ENCODE measurements at places on chromosomes 4 and X. TPM values are rescaled to one million over a fixed set of nuclear protein-coding genes. Genes with fewer than 3 reads are reported as not detected.
A peak's percentile ranks its signal among the peaks of the same experiment; 100 is the strongest.

DNA sequence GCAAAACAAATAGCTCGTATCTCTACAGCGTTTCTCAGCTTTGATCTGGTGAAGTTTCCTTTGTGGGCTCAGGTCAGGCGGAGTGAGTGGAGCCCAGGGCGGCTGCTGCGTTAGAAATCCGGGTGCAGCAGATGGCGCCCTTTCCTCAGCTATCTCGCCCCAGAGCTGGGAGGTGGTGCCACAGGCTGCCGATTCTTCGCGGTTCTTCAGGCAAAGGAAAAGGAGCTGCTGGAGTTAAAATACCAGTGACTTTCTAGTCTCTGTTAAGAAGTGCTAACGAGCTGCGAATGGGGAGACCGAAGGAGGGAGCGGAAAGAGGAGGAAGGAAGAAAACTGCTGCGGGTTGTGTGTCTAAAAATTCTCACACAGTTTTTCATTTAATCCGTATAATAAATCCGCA, 114.6 kb downstream of the CPE start:
- DNase-seq: peak; percentile 78

DNA sequence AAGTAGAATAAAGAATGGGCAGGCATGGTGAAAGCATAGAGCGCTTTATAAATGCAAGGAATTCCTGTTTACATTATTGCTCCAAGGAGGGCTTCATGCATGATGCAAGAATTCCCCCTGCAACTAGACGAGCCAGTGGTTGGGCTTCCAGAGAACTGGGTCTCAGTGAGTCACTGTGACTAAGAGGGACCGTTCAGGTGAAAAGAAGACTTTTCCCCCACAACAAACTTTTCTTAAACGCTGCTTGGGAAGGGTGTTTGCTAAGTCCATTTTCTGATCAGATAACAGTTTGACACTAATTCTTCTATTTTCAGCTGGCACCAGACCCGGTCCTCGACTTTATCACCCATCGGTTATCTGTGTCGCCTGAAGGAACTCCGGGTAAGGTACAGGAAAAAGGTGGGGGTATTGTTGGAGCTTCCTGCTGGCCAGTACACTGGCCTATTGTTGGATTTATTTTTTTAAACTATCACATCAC, 40.1 kb downstream of the LDB2 start:
- no peak for DNase-seq

DNA sequence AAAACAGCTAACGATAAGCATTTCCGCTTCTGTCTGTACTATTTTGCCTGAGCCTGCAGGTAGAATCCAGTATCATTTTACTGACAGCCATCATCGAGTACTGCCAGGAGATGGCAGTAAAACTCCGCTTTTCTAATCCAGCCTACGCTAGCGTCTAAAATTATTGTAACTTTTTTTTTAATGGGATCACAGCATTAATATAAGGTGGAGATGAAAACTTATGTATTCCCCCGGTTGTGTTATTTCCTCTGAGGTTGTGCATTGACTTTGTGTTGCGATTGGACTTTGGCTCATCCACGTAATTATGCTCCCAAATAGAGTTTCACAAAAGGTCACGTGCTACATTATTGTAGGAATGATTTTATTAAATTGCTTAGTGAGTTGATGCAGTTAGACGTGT, 248.1 kb downstream of the C4orf33 start:
- no peak for DNase-seq

- no peak for DNase-seq
Observed at GRCh38 chrX:69428216-69428615, 75.9 kb upstream of the NALF2 start.

GRCh38 chr4:113008135-113008534, 41.3 kb upstream of the ANK2 start:
- no peak for DNase-seq

GRCh38 chrX:149205937-149206336, 299.2 kb downstream of the IDS start:
- no peak for DNase-seq

DNA sequence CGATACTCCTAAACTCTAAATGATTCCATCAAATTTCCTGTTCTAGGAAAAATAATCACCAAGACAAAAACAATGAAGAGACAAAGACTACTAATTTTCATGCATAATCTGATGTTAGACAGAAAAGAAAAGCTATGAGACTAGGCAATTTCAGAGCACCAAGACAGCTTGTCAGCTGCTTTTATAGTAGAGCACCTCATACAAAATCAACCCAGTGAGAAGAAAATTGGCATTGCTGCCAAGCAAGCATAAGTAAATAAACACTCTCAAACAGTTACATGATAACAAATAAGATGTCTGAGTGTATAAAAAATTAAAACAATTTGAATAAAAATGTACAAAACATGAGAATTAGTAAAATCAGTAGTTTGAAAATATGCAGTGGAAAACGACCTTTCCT, 1544.6 kb downstream of the C4orf33 start:
- DNase-seq: no peak

GPC4 gene
- 22.0 TPM for total RNA-seq

SHROOM4 gene
- total RNA-seq: 5.6 TPM

GRCh38 chrX:135484641-135485289, 35.7 kb upstream of the INTS6L start:
- DNase-seq: no peak

CXCR3 gene
- not detected for total RNA-seq

DNA sequence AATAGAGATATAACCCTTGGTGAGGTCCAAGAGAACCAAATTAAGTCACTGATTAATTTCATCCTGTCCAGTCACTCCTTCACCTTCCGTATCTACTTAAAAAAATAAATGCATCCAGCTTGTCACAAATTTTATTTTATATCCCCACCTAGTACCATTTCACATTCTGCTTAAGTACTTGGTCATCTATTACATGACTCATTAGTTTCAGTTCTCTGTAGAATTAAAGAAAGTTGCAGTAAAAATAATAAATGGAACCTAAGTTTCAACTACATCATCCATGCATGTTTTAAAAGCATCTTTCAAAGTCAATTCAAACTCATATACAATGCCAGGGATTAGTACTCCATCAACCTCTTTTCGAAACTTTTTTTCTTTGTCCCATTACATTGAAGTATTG, 130.2 kb downstream of the SH2D1A start:
- no peak for DNase-seq

- no peak for DNase-seq
Observed at GRCh38 chr4:37999000-37999716, 39.0 kb downstream of the PTTG2 start.

DNA sequence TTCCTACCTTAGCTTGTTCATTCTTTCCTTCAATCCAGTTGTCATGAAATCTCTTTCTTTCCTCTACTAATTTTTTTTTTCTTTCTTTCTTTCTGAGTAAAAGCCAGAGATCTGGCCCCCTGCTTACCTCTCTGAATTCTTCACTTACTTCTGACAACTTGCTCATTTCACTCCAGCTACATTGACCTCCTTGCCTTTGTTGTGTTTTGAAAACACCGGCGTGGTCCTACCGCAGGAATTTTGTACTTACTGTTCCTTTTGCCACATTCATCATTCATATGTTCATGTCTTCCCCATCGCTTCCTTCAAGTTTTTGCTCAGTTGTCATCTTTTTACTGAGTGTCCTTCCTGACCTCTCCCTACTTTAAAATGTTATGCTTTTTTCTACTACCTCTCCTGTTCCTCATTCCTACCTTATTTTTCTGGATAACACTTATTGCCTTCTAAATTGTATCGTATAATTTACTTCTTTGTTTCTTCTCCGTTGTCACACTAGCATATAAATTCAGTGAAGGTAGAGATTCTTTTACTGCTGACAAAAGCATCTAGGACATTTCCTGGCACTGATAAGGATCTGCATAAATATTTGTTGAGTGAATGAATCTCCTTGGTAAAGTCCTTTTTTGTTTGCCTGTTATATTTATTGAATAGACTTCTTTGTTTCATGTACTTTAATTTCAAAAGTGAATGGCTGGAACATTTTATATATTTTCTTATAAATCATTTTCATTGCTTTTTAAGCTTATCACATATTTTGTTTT, 74.4 kb downstream of the NFKB1 start:
- DNase-seq: no peak

DNA sequence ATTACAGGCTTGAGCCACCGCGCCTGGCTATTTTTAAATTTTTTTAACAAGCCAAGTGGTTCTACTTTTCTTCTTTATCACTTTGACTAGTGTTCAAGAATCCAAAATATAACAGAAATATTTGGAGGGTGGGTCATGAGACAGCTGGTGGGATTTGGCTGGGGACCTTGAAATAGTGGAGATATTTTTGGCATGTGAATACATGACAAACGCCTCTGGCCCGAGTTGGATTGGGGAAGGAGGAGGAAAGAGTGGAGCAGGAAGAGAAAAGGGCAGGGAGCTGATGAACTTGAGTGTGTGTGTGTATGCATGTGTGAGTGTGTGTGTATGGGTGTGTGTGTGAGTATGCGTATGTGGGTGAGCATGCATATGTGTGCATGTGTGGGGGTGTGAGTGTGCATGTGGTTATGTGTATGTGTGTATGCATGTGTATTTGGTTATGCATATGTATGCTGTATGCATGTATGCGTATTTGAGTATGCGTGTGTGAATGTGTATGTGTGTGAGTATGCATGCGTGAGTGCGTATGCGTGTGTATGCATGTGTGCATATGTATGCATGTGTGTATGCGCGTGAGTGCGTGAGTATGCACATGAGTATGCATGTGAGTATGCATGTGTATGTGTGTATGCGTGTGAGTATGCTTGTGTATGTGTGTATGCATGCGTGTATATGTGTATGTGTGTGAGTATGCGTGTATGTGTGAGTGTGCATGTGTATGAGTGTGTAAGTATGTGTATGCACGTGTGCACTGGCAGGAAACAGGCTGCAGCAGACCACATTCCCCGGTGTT, 49.6 kb downstream of the JADE1 start:
- no peak for DNase-seq

PAGE4 gene
- 0.81 TPM for total RNA-seq

DNA sequence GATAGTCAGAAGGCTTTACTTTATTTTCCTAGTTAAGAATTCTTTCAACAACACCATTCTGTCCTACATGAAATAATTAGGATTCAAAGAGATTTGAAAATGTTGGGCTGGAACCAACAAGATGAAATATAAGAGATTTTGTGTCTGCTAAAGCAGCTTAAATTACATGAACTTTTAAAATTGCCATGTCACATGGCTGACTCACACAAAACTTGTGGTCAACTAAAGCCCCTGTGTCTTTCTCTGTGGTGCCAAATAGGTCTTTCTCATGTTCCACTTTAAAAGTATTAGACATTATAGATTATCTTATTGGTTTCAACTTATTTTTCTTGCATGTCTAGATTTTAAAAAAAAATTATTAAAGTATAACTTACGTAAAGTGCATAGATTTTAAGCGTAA, 60.8 kb upstream of the FHL1 start:
- no peak for DNase-seq

- no peak for DNase-seq
Observed at GRCh38 chr4:123444290-123444731, 47.7 kb downstream of the SPRY1 start.

DNA sequence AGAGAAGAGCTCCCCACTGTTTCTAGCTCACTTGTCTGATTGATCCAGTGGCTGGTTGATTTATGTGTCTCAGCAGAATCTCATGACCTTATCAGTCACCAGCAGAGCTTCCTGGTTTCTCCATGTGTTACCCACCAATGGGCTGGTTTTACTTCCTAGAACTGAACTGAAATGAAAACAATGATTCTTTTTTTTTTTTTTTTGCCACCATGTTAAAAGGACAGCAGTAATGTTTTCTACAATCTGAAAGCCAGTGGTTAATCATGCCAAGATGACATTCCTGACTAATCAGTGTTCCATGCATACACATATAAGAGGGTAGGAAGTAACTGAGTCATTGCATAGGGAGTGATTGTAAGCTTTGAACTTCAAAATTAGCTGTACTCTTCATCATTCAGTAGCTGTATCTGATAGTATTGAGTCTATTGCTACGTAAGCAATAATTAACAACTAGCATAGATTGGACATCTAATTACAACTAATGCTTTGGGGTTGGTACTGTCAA, 67.7 kb downstream of the SLC4A4 start:
- DNase-seq: no peak

DNA sequence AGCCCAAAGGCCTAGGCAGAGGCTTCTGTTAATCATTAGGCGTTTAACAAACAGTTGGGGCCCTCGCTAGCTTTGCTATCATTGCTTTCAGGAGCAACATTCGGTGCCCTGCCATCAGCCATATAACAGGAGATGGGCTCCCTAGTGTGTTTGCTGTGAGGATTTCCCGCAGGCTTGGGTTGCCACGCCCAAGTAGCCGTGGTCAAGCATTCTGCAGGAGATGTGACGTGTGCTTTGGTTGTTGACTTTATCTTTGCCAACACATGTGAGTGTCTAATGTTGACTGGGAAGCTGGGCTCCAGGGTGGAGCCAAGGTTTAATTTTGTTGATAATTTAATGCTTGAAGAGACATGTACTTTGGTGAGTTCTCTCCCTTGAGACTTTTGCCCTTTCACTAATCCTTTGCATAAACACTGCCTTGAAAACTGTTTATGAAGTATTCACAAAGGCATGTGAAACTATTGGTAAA, 184.6 kb upstream of the KIT start:
- no peak for DNase-seq

DNA sequence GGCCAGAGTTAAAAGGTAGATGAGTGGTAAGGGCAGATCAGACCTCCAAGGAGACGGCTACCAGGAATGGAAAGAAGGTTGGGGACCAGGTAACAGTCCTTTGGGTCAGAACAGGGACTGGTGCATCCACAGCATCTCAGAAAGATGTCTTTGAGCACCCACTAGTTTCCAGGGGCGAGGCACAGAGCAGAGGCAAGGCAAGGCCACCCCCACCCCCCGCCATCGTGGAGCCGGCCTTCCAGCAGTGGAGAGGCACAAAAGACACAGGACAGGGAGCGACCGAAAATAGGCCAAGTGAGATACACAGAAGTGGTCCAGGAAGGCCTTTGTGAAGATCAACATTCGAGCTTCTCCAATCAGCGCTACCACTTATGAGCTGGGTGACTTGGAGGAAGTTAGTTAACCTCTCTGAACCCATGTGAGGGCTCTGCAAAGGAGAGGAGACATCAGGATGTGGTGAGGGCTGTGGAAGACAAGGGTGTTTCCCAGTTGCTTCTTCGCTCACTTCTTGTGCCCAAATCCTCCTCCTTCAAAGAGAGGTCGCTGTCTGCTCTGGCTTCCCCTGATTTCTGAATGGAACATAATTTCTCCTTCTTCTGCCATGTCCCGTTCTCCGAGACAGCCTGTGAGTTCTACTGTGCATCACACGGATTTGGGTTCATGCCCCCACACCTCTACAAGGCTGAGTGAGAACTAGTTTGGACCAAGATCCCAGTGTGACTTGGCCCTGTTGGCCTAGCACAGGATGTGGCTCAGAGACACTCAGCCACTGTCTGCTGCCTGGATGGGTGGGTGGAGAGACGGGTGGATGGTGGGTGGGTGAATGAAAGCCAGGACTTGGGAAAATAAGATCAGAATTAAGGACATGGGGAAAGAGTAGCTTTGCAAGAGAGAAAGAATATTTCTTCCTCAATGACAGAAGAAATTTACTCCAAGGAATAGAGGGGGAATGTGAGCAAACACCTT, 16.7 kb upstream of the MSX1 start:
- no peak for DNase-seq

GAGE1 gene
- total RNA-seq: not detected

BTC gene
- total RNA-seq: not detected

GRCh38 chr4:172927096-172927814, 241.4 kb upstream of the GALNT7 start:
- DNase-seq: no peak

Data from psoas muscle (tissue), 8 donors.